ENCODE measurements at places on chromosomes 1 and 21.

- no peak for DNase-seq
These were observed 218.1 kb downstream of the ST6GALNAC3 start for GRCh38 chr1:76292418-76293184.

DNA sequence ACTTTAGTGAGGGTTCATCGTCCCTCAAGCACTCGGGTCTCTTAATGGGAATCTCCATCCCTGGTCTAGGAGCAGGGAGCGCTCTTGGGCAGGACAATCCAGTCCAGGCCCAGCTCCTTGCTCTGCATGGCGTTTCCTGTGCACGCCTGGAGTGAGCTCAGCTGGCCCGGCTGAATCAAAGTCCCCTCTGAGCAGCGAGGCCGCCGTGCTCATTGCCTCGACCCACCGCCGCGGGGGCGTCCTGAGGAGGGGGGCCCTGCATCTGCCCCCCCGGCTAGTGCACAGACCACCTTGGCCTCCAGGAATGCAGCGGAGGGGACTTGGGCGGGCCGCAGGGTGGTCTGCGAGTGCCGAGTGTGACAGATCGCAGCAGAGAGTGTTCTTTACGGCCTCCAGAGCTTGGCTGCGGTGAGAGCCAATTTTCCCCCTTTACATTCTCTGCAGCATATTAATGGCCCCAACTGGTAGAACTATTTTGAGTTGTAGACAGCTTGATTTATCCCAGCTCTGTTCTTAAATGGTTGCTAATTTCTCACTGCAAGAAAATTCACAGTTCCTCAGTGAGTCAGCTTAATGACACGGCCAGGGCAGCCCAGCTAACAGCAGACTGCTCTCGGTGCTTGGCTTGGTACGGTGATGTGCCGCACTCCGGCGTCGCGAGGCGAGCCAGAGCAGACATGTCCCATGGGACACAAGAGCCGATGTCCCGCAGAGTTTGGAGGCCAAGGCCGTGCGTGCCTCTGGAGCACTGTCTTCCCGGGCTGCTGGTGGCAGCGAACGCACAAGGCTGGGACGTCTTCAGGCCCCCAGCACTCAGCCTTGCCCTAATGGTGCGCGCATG is 39.8 kb downstream of the SNAP47 start:
- DNase-seq: no peak

DNA sequence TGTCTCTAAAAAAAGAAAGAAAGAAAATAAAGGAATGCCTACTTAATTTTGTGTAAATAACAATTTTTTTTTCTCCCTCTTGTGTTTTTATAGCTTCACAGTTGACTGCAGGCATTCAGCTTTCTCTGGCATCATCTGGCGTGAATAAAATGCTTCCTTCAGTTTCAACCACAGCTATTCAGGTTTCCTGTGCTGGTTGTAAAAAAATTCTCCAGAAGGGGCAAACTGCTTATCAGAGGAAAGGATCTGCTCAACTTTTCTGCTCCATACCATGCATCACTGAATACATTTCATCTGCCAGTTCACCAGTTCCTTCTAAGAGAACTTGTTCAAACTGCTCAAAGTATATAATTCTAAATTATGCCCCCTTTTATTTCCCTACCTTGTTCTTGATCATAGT is 18.0 kb downstream of the ZMYM1 start:
- peak; percentile 50 for DNase-seq

- peak; percentile 94 for DNase-seq
These were observed at the start of the genes CRYZ and TYW3 for GRCh38 chr1:74732960-74733603. TSS of gene CRYZ (minus strand) at chr1:74733050. CDS start at chr1:74724821, 8,229 bp downstream. TSS of gene TYW3 (plus strand) at chr1:74733152. CDS start at chr1:74733245, 93 bp downstream.

GRCh38 chr1:245772325-245772724 is 617.5 kb downstream of the KIF26B start:
- no peak for DNase-seq

Data from EL (cell line).